ENCODE measurements at places on chromosomes 2 and 18.

DNA sequence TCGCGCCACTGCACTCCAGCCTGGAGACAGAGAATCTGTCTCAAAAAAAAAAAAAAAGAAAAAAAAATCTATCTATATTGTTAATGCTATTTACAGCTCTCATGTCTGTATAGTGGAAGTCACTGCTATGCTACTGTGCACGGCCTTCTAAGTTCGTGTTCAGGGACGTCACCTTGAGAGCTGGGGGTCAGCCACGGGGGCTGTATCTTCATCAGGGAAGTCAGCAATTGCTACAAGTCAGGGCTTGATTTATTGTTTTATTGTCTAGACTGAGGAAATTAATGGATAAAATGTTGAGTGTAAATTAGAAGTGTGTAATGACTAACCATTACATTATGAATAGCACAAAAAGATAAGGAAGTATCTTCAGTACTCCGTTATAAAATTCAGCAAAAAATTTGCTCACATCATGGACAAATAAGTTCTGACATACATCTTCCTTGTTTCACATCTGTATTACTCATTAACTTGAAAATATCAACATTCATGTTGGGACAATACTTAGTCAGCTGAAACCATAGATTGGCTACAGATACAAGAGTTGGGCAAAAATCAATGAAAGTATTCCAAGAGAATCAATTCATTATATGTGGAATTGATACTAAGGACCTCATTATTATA lies 136.6 kb upstream of the SEC11C start:
- DNase-seq = no peak

GRCh38 chr18:6370886-6371635 lies 43.6 kb downstream of the L3MBTL4 start:
- DNase-seq = no peak

DNA sequence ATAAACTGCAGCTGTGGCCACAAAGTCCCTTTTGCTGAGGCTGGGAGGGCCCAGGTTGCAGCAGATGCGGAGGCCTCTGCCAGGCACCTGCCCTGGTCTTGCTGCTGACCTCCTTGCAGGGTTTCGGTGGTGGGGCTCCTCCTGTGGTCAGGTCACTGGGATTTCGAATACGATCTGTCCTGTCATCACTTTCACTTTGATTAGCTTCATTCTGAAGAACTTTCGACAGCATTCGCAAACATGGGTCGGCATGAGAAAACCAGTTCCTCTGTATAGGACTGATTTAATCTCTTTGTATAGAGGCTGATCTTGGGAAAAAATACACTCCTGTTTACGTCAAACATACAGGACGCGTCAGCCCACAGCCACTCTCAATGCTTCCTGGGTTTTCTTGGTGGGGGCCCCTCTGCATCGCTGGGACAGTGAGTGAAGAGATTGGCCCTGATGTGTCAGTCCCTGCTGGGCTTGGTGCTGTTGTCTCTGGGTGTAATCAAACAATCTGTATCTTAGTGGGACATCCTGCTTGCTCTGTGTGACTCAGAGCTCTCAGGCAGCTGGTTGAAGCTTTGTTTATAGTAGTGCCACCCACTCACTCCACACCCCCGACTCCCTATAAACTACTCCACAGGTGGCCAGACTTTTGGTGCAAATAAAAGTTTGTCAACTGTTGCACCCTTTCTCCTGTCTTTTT lies 209.4 kb upstream of the CXCR4 start:
- DNase-seq = no peak

DNA sequence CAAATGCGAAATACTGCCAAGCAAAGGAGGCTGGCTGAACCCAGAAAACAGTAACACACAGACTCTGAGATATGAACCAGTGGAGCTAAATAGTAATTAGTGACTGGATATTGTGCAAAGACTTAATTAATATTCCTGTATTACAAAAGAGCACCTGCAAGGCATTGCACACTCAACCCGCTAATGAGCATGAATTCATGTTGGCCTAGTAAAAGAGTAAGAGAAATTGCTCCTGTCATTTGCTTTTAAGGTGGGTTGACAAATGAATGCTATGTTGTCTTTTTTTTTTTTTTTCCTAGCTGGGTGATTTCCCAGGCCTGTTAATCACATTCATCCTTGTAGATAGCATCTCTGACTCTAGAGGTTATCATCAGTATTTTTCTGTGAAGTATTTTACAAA lies 87.0 kb upstream of the CERS6 start:
- no peak for DNase-seq

- DNase-seq = no peak
Observed at GRCh38 chr2:46849721-46850556, 65.7 kb downstream of the MCFD2 start.

DNA sequence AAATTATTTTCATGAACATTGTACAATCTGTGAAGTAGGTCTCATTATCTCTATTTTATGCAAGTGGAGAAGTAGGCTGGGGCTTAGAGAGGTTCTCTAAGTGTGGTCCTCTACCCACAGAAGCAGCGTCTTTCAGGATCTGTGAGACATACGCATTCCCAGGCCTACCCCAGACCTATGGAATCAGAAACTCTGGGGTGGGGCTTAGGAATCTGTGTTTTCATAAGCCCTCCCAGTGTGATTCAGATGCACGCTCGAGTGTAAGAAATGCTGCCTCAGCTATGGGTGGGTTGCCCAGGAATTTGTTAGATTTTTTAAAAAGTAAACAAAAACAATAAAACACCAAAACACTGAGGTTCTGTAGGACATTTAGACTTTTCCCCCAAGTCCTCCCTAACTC lies 14.8 kb upstream of the ZAP70 start:
- no peak for DNase-seq

GRCh38 chr18:33270297-33270696 lies 170.2 kb downstream of the CCDC178 start:
- no peak for DNase-seq

DNA sequence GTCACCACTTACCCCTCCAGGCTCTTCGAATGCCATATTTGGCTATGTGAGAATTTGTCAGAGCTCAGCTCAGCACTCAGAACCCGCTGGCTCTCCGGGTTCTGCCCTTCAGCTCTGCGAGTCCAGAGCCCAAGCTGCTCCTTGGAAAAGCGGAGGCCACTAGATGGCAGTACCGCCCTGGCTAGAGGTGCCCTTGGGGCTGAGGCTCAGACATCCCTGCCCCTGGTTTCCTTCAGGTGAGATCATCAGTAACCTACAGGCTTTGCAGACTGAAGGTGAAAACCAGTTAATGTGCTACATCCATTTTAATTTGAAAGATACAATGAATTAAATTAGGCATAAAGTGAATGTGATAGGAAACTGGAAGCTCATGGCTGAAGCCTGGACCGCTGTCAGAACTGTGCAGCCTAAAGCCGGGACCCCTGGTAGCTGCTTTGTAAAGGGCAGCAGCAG lies 285.6 kb downstream of the AGAP1 start:
- peak; percentile 80 for DNase-seq

- DNase-seq = no peak
Observed at GRCh38 chr18:58541789-58542425, 87.0 kb downstream of the ALPK2 start.

DNA sequence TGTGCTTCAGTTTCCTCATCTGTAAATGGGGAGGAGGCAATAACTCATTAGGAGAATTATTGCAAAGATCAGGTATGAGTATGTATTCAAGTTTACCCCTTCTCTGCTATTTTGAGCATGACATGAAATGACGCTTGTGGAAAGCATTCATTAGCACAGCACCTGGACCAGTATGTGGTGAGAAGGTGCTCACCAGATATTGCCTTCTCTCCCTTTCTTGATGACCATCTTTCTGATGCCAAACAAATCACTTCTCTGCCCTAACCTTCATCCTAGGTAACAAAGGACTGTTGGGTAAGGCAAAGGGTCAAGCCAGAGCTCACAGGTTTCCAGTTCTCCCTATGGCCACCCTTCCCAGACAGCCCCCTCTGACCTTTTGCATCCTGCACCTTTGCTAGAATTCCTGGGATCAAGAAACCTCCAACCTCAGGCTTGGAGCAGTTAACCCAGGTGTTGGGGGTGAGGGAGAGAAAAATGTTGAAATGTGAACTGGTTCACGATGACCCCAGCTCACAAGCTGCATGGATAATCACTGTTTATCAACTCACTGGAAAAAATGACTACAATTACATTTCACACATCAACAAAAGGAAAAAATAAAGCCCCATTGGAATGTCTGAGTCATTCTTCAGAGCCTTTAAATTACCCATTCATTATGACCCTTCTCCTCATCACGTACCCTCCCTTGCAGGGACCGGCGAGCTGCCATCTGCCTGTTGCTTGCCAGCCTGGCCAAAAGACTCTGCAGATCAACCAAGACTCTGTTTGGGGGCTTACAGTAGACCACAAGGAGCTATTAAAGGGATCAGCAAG lies 41.6 kb downstream of the LBH start:
- DNase-seq = no peak

DNA sequence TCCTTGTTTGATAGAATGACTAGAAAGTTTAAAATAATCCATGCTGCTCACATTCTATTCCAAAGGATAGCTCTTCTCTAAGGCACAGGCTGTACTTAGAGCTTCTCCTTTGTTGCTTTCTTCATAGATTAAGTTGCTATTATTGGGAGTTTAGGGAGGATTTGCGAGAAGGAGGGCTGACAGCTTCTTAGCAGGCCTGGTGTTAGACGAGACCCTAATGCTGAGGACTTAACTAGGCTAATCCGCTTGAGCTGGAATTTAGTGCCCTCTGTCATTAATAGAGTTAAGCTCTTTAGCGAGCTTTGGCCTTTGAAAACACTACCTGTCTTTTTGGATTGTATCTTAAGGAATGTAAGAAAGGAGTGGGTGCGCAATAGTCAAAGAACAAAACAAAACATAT lies 81.3 kb downstream of the MOGAT1 start:
- DNase-seq = no peak

GRCh38 chr2:71945603-71945959 lies 202.1 kb downstream of the CYP26B1 start:
- no peak for DNase-seq

- no peak for DNase-seq
Observed at GRCh38 chr2:45259547-45260160, 250.4 kb upstream of the SIX2 start.

DNA sequence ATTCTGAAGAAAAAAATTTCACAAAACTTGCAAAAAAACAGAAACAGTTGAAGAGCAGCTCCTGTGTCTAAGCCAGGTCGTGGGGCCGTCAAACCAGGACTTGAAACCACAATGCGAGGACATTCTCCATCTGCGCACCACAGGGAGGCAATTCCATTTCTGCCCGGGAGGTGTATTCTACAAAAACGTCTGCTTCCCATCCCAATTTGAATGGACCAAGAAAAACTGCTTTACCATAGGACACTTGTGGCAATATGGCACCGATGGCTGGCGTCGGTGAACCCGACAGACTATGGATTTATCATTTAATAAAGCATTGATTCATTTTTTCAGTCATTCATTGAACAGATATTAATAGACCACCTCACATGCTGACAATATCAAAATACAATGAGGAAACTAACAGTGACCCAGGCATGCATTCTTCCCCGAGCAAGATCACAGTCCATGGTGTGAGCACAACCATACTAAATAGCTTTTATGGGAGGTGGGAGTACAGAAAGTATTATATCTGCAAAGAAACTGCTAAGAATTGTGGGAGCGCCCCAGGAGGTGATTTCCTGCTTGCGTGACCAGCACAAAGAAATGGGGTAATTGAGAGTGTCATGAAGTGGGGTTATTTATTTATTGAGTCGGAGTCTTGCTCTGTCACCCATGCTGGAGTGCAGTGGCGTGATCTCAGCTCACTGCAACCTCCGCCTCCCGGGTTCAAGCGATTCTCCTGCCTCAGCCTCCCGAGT lies 10.5 kb upstream of the ZAP70 start:
- DNase-seq = no peak

DNA sequence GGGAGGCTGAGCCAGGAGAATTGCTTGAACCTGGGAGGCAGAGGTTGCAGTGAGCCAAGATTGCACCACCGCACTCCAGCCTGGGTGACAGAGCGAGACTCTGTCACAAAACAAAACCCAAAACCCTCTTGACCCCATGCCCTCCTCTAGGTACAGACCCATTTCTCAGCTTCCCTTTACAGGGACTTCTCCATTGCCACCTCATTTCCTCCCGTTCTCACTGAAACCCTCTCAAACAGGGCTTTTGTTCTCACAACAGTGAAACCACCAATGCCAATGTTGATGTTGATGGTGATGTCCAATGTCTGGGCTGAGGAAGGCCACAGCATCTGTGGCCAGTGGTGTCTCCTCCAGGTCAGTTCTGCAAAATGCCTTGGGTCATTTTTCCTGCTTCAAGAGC lies 69.0 kb upstream of the ZCCHC2 start:
- DNase-seq = no peak

GRCh38 chr2:165888171-165888570 lies 65.4 kb downstream of the TTC21B start:
- DNase-seq = no peak

GRCh38 chr2:214286011-214286410 lies 124.8 kb upstream of the VWC2L start:
- DNase-seq = no peak
